ENCODE measurements at places on chromosomes 16 and 17. TPM values are rescaled to one million over a fixed set of nuclear protein-coding genes. Genes with fewer than 3 reads are reported as not detected.

Gene RPRML
- total RNA-seq, result not detected

Gene NOG
- total RNA-seq, result 12.0 TPM

Gene KRT20
- total RNA-seq, result not detected

Gene NECAB2
- not detected for total RNA-seq

Gene HEATR9
- 0.63 TPM for total RNA-seq

Gene CHST5
- under 0.01 TPM for total RNA-seq

Gene PPP1R1B
- total RNA-seq, result not detected

Gene PARD6A
- 3.0 TPM for total RNA-seq

Gene WDR90
- 4.6 TPM for total RNA-seq

Gene ZNF668
- total RNA-seq, result 10.7 TPM

Gene CTF1
- 0.21 TPM for total RNA-seq

Gene RCVRN
- total RNA-seq, result 0.10 TPM

Gene TERB1
- total RNA-seq, result 0.42 TPM

Gene G6PC1
- not detected for total RNA-seq

Gene PHKB
- total RNA-seq, result 52.1 TPM

Gene ASGR2
- 12.9 TPM for total RNA-seq

Gene CSH1
- not detected for total RNA-seq

Gene PRSS8
- not detected for total RNA-seq

Gene RND2
- 0.10 TPM for total RNA-seq

Gene XYLT1
- total RNA-seq, result 19.4 TPM

Gene NFATC2IP
- total RNA-seq, result 31.5 TPM

Gene MYO15A
- 0.84 TPM for total RNA-seq

Gene ZFPM1
- 5.8 TPM for total RNA-seq

Gene LIMD2
- total RNA-seq, result 274 TPM

Gene PRKCB
- total RNA-seq, result 110 TPM

Gene USP31
- total RNA-seq, result 2.5 TPM

Gene ANKRD11
- total RNA-seq, result 110 TPM

Gene ACSM2A
- total RNA-seq, result not detected

Gene METTL9
- 312 TPM for total RNA-seq

Gene CDRT15L2
- total RNA-seq, result not detected

Gene C17orf78
- not detected for total RNA-seq

Gene ACSM3
- 10.8 TPM for total RNA-seq

Gene CA10
- total RNA-seq, result 0.10 TPM
